Stimulated activated naive CD8-positive, alpha-beta T cell treated with anti-CD3 and anti-CD28 coated beads, Interleukin-15, amount 100 ng/mL, for 72 hours (primary cell): ENCODE measurements at places on chromosomes 12 and 14.
A peak's percentile ranks its signal among the peaks of the same experiment; 100 is the strongest.

DNA sequence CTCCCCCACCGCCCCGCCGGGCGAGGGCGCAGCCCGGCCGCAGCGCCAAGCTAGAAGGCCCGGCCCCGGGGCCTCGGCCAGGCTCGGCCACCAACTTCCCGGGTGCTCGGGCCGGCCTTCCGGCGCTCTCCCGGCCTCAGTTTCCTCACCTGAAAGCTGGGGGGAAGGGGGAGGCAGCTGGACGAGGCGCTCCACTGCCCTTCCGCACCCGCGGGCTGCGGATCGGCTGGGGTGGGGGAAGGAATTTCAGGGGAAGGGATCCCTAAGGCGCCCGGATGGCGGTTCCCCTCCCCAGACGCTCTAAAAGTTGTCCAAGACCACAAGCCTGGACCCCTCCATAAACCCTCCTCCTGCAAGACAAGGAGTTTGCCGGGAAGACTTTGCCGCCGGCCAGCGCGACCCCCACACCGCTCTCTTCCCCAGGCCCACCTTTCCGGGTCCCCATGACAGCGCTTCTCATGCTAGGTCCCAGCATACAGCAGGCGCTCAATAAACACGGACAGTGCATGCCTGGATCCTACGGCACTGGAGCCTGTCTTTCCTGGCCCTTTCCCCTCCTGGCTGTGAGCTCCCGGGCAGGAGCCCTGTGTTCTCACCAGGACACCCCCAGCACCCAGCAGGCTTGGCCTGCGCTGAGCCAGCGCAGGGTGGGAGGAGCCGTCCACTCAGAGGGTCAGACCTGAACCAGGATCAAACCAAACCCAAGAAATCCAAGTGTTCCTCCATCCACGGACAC lies 18.1 kb downstream of the BEGAIN start:
- DNase-seq: no peak

DNA sequence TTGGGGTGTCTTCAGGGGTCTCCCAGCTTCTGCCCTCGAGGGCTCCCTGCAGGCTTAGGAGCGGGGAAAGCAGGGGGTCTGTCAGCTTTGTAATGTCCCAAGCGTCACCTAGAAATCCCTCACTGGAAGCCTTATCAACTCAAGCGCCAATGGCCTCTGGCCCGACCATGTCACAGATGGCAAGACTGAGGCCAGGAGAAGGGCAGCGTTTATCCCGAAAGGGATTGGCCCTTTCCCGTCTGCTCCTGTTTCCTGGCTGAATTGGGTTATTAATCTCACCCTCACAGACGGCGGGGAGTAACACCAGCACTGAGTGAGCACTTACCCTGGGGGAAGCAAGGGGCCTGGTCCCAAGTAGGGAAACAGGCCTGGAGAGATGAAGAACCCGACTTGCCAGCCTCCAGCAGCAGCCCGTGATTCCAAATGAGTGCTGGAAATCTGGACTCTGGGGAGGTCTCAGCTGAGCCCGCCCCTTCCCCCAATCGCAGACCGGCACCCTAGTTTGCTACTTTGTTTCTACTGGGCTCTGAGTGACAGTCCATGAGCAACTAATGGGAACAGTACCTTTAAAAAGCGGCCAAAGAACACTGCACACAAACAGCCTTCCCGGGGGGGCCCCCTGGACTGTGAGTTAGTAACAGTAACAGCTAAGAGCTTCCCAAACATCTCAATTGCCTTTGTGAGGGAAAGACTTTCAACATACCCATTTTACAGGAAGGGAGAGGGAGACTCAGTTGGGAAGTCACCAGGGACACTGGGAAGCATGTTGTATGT lies 2.1 kb upstream of the NCOR2 start:
- DNase-seq: no peak

DNA sequence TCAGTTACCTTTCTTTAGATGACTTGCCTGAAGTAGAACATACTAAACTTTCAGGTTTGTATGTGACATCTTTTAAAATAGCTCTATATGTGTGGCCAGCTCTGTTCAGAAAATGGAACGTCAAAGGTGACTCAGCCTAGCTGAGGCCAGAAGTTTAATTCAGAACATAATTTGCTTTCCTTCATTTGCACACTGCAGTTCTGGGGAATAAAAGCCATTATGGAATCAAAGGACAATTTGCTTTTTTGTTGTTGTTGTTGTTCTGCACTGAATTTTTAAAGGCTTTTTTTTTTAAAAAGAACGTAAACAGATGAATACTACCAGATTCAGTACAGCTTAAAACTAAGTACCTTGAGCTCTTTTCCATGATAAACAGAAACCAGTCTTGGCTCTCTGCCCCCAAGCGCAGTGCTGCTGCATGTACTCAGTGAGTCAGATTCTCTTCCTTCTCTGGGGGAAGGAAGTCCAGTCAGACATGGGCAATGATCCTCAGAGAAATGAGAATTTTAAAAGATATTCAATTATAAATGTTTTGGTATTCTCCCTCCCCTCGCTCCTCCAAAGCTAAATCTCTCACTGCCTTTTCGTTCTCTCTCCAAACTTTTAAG lies 644.2 kb downstream of the NOVA1 start:
- DNase-seq: no peak

- no peak for DNase-seq
These were observed 98.0 kb downstream of the FBXL14 start for GRCh38 chr12:1496162-1496900.

DNA sequence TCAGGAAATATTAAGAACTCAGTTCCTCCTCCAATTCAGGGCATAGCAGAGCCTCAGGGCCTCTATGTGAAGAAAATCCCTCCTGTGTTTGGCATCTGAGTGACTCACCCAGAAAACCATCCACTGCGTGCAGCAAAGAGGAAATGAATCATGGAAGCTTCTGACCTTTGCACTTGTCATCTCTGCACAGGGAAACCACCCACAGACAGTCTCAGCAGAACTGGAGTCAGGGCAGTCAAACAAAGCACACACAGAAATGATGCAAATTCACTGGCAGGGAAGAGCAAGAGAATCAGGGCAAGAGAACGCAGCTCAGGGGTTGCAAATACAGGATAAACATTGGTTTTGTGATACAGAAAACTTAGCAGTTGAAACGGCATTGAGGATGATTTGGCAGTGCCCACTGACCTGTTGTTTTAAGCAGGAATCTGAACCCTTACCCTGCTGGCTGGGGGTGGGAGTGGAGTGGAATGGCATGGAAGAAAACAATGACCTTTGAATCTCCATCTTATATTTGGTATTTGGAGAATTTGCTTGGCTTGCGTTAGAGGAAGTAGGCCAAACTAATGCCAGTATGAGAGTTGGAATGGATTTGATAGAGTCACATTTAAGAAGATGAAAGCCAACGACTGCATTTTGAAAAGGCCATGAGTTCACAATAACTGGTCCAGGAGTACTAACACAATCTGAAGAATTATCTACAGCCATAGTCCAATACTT lies 53.5 kb downstream of the PHLDA1 start:
- peak; percentile 90 for DNase-seq

DNA sequence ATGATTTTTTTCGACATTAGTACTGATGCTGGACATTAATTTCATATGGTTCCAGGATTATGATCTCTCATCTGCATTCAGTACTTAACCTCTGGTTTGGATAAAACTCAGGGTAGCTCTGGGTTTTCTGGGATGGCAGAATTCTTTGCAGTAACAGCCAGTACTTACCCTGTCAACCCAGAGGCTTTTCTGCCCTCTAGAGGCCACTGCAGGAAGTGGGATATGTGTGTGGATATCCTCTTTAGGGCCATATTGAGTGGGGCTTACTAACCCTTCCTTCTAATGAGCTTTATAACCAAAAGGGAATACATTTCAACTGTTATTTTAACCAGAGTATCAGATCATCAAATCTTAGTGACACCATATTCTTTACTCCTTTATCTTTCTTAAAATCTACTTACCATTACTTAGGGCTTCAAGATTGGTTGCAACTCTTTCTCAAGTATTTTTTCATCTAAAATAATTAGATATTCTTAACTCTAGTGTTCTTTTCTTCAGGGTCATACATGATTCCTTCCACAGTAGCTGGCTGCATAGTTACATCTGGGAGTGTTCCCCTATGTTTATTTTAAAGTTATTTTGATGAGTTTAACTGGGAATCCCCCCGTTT lies 488.0 kb upstream of the STXBP6 start:
- peak; percentile 9 for DNase-seq

- DNase-seq: no peak
These were observed 357.2 kb upstream of the RPL10L start for GRCh38 chr14:47008732-47009131.
